NCI-H446 treated with DMSO at 0.1 percent for 48 hours (cell line): ENCODE measurements at places on chromosomes 1 and 21.

- DNase-seq, result no peak
Observed at GRCh38 chr1:201456499-201457309, 12.3 kb downstream of the PHLDA3 start.

DNA sequence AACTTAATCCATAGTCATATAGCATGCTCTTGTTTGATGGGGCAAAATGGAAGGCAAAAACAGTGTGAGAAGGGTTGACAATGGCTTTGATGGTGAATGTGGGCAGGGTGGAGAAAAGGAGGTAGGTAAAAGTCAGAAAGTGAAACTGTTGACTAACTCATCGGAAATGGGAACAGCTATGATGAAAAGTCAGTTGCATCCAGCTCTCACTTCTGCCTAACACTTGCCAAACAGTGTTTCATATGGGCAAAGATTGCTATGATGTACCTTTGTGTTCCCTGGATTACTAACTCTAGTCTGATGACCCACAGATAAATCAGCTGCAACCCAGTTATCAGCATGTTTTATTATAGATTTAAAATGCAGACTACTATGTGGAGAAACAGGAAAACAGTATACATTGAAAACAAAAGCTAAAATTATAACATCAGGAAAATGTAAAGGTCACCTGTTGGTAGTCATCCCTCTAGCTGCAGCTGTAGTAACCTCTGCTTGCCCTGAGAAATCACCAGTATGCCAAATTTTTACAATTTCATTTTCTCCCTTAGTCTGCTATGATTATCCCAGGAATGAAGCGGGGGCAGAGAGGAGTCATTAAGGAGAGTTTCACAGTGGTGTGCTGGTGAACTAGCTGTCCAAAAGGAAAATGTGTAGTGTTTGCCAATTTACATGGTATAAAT lies 11.7 kb downstream of the TNFSF18 start:
- DNase-seq, result no peak

GRCh38 chr1:65691972-65692371 lies 100.7 kb upstream of the PDE4B start:
- no peak for DNase-seq

DNA sequence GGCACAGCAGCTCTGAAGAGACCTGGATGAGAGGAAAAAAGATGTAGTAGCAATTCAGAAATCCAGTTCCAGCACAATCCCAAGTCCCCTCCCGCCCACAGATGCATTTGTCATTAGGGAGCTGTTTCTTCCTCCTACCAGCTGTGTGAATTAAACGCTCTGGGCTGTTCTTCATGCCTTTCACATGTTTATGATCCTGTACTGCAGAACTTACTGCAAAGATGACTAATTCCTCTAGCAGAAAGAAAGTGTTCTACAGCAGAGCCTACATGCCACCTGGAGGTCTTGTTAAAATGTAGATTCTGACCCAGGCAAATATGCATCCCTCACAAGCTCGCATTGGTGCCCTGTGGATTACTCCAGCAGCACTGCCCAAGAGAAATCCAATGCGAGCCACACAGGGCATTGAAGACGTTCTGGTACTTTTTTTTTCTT lies 6.5 kb downstream of the ENO1 start:
- no peak for DNase-seq

DNA sequence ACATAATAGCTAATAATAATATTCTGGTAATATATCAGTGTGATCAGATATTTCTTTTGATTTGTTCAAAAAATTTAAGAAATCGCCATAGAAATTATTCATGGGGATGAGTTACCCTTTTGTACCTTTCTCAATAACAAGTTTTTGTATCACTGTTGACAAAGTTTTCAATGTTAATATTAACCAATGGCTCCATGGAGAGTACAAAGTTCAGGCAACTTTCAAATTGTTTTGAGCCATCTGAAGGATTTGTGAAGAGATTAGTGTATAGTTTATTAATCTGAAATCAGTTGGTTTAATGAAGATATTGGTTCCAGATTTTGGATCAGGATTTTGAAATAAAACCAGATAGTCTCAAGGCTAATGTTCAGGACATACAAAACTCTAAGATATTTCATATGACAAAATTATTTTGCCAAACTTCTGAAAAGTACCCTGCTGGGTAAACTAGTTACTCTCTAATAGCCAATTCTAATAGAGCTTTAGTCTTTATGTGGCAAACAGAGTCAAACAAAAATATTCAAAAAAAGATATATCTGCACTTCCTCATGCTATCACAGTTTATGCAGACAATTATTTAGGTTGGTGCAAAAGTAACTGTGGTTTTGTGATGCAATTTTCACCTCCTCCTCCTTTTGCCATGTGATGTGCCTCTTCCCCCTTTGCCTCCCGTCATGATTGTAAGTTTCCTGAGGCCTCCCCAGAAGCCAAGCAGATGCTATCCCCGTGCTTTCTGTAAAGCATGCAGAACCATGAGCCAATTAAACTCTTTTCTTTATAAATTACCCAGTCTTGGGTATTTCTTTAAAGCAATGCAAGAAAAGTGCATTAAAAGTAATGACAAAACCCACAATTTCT lies 1105.0 kb downstream of the PLA2G4A start:
- DNase-seq, result no peak

- DNase-seq, result no peak
Observed at GRCh38 chr1:50637460-50637859, 214.2 kb upstream of the DMRTA2 start.

- no peak for DNase-seq
Observed at GRCh38 chr1:26044971-26045721, 772 bp downstream of the SLC30A2 start.

DNA sequence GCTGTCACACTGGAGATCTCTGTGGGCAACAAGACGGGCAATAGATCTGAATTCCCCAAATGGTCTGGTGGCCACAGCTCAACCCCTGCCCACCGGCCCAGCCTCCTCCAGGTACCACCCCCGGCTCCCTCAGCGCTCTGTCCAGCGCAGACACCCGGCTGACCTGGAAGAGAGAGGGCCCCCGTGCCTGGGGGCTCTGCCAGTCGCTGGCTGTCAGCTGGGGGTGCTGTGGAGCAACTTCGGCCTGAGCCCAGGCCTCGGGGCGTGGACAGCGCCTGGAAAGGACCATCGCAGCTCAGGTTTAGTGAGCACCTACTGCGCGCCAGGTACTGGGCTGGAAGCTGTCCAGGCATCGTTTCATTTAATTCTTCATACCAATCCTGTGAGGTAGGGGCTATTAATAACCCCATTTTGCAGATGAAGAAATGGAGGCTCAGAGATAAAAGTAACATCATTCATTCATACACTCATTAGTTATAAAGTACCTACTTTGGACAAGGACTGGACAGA lies 51.0 kb downstream of the AHDC1 start:
- DNase-seq, result no peak

DNA sequence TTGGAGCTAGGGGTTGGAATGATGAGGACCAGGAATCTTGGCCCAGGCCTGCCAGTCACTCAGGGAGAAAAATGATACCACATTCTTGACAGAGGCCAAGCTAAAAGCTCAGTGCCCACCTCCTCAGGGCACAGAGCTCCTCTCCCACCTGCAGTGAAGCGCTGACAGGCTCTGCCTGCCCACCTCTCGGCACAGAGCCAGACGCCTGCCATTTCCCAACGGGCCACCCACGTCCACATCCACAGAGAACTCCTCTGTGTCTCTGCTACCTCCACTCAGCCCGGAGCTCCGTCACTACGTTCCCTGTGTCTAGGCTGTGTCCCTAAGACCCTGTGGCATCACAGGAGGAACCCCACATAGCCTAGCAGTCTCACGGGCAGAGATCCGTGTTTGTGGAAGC lies 60.8 kb downstream of the MRPL37 start:
- no peak for DNase-seq

DNA sequence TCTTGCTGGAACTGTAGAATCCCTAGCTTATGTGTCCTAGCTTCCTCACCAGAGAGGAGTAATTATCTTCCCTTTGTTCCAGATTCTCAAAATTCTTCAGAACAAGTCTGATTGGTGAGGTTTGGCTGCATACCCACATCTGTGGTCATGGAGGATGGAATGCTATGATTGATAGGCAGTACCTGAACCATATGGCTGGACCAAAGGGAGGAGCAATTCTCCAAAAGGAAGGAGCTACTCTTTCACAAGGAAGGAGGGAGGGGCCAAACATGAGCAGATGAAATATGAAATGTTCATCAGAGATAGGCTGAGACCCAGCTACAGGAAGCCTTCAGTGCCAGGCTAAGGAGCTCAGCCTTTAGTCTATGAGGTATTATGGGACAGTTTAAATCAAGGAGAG lies 5.0 kb upstream of the RNF19B start:
- no peak for DNase-seq

DNA sequence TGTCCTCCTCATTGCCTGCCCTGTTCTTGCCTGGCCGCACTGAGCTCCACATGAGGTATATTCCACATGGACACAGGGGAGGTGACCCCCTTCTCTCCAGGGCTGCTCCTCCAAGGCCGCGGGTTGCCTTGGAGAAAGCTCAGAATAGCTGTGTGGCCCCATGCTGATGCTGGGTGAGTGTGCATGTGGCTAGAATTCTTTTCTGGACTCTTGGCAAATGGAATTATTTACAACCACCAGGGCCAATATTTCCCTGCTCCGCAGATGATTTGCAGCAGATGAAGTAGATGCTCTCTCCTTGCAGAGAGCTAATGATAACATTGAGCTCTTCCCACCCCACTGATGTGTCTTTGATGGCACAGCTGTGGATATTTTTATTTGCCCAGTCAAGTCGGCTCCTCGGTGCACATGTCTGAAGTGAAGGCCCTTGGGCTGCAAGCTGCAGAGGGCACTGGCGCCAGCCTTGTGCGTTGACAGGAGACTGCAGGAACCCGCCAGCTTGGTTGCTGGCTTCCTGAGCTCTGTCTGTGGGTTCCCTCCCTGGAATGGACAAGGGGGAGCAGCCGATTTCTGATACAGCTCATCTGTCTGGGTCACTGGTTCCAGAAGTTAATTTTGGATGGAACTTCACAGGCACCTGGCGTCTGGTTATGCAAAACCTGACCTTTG lies 404.7 kb upstream of the VAMP3 start:
- peak; percentile 27 for DNase-seq

GRCh38 chr1:113980110-113980509 lies 836 bp downstream of the OLFML3 start:
- DNase-seq, result peak; percentile 10
